ENCODE measurements at places on chromosomes 1 and 21.

- no peak for DNase-seq
Measured at GRCh38 chr1:235423214-235423652, 56.0 kb downstream of the TBCE start.

DNA sequence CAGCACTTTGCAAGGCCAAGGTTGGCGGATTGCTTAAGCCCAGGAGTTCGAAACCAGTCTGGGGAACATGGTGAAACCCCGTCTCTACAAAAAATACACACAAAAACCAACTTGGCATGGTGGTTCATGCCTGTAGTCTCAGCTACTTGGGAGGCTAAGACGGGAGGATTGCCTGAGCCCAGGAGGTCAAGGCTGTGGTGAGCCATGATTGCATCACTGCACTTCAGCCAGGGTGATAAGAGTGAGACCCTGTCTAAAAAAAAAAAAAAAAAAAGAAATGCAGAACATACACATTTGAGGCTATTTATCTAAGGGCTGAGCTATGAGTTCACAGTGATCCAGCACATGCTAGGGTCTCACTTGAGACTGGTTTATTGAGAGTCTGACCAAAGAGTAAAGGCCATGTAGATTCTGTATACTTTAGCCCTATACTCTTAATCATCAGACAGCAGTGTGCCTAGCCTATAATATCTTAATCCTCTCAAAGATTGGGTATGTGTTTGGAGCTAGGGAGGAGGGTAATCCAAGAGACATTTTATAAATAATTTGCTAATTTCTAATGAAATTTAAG, 23.9 kb downstream of the RNF2 start:
- no peak for DNase-seq

DNA sequence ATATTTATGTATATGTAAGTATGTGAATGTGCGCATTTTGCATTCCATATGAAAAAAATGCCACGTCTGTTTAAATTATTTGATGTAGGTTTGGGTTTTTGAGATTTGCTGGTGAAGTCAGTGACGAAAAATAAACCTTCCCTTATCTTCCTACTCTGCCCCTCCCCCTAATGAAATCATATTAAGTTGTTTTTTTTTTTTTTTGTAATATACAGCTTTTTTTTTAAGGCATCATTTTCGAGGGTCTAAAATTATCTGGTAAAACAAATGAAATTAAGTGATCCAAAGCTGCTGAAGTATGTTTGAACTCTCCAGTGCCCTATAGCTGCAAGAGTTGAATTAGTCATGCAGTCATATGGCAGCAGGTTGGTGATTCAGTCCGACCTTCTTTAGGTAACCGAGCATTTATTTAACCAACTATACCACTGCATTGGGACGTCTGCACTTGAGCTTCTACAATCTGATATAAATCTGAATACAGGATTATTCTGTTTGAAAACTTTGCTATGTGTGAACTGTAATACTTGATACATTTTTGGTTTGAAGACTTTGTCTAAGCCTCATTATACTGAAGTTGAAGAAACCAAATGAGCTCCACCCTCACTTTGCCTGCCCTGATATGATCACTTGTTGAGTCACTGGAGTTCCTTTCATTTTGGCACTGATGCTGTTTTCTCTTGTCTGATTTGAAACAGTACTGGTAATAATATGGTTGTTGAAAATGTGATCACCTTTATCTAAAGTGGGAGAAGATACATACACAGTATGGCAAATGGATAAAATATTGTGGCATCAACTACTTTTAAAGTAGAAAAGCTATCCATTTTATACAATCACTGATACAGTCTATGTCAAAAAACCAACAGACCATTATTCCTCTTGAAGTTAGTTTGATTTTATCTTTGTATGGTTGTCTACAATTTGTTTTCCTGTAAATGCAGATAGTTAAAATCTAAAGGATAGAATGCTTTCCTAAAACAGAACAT, 11.7 kb downstream of the PDIK1L start:
- no peak for DNase-seq

- DNase-seq: no peak
Measured at GRCh38 chr1:214281720-214282629, 1.0 kb downstream of the SMYD2 start.

DNA sequence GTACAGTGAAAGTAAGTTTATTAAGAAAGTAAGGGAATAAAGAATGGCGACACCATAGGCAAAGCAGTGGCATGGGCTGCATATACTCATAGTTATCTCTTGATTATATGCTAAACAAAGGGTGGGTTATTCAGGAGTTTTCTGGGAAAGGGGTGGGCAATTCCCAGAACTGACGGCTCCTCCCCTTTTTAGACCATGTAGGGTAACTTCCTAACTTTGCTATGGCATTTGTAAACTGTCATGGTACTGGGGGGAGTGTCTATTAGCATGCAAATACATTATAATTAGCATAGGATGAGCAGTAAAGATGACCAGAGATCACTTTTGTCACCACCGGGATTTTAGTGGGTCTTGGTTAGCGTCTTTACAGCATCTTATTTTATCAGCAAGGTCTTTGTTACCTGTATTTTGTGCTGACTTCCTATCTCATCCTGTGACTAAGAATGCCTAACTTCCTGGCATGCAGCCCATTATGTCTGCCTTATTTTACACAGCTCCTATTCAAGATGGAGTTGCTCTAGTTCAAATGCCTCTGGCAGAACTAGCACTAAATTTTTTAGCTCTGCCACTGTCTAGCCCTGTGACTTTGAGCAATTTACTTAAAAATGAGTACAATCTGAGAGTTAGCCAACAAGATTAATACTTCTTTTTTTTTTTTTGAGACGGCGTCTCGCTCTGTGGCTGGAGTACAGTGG, 110.3 kb upstream of the PALMD start:
- no peak for DNase-seq
